ENCODE measurements at places on chromosomes 7 and 10.

- DNase-seq = no peak
Observed at GRCh38 chr7:157987906-157988305, 599.7 kb downstream of the PTPRN2 start.

DNA sequence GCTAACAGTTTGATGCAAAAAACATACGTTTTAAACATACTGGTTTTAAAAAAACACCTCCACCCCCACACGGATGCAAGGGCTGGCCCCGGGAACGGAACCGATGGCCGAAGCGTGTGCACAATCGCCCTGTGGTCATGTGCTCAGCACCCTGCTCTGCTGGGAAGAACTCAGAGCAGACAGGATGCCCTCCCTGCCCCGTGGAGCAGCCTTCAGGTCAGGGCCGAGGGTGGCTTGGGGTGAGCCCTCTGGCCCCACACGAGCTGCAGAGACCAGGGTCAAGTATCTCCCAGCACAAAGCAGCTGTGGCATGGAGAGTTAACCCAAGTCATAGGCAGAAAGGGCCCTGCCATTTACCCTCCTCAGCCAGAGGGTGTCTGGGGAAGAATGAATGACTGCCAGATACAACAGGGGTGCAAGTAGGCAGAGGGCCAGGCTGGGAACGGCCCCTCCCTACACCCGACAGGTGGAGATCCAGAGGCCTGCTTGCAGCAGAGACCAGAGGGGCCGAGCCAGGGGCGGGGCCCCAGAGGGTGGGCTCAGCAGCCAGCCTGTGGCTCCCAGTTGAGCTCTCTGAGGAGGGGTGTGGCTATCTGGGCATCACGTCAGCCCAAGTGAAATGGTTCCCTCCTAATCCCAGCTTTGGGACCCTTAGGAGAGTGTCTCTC lies 56.8 kb downstream of the ZRANB1 start:
- no peak for DNase-seq

DNA sequence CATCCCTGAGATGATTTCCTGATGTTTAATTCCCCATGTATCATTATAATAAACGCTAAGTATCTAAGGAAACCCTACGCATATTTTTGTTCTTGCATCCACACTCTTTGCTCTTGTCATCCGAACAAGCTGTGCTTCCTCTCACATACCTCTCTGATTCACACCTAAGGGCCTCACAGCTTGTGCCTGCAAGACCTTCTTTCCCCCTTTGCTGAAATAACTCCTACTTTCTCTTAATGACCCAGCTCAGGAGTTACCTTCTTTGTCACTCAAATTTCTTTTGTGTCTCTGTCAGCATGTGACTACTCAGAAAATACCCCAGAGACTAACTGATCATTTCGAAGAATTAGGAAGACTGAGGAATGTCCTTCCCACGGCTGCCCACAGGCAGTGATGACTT lies 209.3 kb upstream of the IMMP2L start:
- no peak for DNase-seq

GRCh38 chr7:129308047-129308446 lies 83.2 kb downstream of the AHCYL2 start:
- peak; percentile 12 for DNase-seq

DNA sequence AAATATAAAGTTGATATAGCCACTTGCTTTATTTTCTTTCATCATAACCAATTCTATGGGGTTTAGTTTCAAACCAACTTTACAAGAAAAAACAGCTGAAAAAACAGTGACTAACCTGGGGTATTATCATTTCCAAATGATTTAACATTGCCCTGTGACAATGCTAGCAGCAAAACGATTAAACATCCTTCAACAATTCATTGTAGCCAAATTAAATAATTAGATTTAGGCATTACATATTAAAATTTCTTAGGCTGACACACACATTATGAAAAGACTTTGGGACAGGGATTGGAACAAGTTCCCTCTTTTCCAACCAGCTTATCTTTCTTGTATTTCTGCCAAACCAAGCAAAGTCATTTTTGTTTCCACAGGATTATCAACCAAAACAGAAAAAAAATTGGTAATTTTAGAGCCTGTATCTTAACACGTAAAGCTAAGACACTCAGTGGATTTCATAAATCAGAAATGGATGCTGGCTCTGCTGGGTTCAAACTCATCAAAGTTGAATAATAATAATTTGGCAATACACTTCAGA lies 84.0 kb downstream of the SEMA3D start:
- DNase-seq = peak; percentile 53

DNA sequence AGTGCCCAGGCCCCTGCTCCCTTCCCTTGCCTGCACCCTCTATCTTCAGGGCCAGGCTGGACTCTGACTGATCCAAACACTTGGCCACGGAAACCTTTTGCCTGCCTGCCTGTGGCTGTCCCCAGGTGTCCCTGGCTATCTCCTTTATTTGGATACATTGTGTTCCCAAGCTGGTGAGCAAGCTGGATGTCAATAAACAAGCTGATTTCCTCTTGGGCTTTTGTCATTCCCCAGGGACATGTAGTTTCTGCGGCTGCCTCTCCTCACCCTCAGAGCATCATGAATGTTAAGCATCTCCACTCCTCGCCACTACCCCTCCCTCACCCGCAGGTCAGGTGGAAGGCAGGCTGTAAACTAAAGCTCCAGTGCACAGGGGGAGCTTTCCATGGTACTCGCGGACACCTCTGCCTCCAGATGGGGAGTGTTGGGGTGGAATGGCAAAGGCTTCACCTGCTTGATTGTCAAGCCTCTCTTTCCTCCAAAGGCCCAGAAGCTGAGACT lies 6.9 kb downstream of the GHRHR start:
- no peak for DNase-seq

DNA sequence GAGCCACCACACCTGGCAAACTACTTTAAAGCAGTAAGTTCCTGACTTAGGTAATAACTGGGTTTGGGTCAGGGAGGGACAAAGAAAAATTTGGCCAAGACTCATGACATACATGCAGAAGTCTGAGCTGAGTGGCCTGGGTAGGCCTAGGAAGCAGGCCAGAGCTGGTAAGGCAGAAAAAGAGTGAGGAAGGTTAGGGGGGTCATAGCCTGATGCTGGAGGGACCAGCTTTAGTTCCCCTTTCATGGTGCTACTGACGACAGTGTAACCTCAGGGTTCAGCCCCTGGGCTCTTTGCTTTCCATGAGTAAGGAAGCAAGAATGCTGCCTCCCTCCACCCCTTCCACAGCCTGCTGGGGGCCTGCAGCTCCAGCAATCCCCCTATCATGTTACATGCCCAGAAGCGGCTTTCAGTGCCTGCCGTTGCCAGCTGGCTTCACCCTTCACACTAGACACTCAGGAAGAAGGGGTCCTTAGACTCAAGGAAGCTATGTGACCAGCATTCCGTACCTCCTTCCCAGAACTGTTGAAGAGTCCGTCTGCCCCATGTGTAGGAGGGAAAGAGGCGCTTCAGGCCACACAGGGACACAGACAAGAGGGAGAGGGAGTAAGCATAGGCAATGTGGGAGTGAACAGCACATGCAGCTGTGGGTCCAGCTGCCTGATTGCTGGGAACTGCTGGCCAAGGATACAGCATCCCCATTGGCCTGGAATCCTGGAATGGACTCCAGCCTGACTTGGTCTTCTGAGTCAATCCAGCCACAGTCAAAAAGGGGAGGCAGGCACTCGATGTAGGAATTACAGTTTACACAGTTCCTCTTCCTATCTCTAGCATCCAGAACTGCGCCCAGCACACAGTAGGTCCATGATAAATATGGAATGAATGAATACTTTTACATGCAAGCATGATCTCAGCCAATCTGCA lies 4.1 kb upstream of the PLAU start:
- DNase-seq = peak; percentile 97

- DNase-seq = no peak
Observed at GRCh38 chr10:32927750-32928149, 30.3 kb downstream of the ITGB1 start.

DNA sequence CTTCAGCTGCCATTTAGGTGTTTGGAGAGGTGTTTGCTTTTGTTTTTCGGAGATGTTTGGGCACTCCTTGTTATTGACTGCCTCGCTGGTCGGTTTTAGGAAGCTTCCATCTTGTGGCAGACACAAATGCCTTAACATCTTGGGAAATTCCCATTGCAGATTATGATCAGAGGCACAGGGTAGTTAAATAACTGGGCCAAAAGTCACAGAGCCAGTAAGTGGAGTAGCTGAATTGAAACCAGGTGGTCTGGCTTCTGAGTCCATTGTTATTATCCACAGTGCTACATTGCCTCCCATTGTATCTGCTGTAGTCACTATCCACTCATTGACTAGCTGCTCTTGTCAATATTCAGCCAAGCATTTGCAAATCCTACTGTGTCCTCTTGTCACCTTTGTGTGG lies 138.2 kb upstream of the PLPP4 start:
- peak; percentile 2 for DNase-seq

GRCh38 chr7:67309764-67310549 lies 313.3 kb downstream of the TYW1 start:
- no peak for DNase-seq

- peak; percentile 68 for DNase-seq
Observed at GRCh38 chr7:111138193-111138569, 47.3 kb downstream of the LRRN3 start.

DNA sequence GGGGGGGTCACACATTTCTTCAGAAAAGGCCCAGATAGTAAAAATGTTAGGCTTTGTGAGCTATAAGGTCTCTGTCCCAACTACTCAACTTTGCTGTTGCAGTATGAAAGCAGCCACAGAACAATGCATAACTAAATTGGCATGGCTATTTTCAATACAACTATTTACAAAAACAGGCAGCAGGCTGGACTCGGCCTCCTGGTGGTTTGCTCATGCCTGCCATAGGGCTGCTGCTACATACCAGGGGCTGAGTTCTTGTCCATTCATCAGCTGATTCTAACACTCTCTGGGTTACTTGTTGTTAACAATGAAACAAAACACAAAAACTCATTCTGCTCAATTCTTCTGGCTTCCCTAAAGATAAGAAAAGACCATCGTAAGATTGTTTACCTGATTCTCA lies 109.4 kb upstream of the ADAM12 start:
- DNase-seq = no peak

DNA sequence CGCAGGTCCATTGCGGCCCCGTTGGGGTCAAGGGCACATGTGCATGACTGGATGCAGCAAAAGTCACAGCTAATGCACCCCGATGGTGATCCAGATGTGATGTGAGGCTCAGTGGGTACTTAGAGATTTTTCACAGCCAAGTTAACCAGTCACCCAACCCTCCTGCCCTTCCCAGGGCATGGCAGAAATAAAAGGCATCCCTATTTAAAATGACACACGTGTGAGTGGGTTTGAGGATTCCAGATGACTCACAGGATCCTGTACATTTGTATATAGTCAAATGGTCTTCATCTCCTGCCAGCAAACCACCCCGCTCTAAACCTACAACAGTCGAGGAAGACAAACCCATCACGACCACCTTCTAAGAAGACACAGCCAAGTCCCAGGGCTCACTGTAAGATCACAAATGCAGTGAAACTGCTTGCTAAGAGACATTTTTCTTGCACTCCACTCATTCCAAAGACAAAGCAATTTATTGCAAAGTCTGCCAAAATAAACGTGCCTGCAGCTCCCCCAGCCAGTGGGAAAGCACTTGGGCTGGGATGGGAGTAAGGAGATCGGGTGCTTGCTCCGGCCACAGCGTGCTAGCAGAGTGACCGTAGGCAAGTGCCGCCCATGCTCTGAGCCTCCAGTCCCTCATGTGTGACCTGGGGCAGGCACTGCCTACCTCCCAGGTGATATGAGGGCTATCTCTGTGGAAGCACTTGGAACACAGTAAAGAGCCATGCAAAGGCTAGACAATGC lies 86.6 kb upstream of the MACROH2A2 start:
- DNase-seq = peak; percentile 20

GRCh38 chr7:3895341-3896116 lies 594.5 kb downstream of the SDK1 start:
- no peak for DNase-seq

DNA sequence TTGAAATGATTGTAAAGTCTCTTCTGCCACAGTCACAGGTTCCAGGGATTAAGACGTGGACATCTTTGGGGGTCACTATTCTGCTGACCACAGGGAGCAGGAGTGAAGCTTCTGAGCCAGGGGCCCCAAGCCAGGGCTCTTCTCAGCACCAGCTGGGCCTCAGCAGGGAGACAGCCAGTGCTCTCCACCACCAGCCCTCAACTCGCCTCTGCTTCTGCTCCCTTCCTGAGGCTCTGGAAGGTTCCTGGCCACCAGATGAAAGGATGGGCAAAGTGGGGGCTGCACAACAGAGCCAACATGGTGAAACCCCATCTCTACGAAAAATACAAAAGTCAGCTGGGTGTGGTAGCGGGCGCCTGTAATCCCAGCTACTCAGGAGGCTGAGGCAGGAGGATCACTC lies 11.2 kb upstream of the CRYGN start:
- DNase-seq = no peak

DNA sequence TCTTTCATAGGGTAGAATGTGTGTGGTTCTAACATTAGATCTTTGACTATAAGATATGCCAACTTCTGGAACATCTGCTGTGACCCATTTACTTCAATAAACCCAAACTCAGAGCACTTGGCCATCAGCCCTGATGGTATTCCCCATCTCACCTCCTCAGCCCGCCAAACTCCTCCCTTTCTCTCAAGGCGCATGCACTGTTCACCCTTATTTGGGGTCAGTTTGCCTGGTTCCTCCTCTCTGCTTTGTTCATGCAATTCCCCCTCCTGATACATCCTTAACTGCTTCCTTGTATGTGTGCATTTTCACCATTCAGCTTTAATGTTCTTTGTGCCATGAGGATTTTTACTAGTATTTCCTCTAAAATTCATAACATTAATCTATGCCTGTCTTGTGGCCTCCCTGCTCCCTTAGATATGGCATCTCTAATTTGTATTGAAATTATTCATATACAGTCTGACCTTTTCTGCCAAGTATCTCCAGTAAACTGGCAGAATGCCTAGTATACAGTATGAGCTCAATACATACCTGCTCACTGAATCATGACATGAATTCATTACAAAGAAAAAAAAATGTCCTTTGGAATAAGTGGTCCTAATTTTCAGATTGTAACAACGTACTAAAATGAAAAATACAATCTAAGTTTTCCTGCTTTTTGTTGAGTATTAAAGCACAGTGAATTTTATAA lies 336.8 kb upstream of the IGFBP3 start:
- peak; percentile 94 for DNase-seq

- no peak for DNase-seq
Observed at GRCh38 chr10:49185213-49185612, 3.0 kb downstream of the TMEM273 start.
